Ovary (tissue), 10 donors: ENCODE measurements at places on chromosomes 16 and 17.

DNA sequence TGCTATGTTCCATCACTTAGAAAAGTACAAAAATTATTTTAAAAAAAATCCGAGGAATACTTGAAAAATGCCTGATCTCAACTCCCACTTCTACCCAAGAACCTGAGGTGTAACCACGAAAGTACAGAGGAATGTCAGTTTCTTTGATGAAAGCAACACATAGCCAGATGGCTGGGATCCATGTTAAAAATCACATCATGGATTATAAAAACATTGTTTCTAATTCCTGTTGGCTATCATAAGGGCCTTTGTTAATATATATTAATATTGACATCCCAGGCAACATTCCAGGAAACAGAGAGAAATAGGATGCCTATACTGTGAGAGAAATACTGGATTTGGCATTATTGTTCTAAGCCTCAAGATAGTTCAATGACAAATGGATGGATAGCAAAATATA is 115.3 kb downstream of the SKAP1 start:
- no peak for DNase-seq

DNA sequence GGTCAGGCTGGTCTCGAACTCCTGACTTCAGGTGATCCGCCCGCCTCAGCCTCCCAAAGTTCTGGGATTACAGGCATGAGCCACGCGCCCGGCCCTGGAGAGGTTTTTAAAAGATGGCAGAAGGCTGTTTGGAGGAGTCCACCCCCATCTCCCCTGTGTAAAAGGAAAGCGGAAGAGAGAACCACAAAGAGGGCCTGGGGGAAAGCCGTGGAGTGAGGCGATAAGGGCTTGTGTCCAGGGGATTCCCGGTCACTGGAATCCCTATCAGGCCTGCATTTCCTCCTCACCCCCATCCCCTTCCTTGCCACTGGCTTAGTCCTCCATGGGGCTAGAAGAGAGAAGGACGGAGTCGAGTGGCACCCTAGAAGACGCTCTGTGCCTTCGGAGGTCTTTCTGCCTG is at the start of gene GP1BA:
Gene GP1BA (plus strand): TSS at position 315 of the 400 bp plus-strand sequence. CDS start 328 bp downstream, outside the sequence.
- no peak for DNase-seq

GRCh38 chr17:40095944-40096791 is 4.2 kb downstream of the NR1D1 start:
- DNase-seq: no peak

DNA sequence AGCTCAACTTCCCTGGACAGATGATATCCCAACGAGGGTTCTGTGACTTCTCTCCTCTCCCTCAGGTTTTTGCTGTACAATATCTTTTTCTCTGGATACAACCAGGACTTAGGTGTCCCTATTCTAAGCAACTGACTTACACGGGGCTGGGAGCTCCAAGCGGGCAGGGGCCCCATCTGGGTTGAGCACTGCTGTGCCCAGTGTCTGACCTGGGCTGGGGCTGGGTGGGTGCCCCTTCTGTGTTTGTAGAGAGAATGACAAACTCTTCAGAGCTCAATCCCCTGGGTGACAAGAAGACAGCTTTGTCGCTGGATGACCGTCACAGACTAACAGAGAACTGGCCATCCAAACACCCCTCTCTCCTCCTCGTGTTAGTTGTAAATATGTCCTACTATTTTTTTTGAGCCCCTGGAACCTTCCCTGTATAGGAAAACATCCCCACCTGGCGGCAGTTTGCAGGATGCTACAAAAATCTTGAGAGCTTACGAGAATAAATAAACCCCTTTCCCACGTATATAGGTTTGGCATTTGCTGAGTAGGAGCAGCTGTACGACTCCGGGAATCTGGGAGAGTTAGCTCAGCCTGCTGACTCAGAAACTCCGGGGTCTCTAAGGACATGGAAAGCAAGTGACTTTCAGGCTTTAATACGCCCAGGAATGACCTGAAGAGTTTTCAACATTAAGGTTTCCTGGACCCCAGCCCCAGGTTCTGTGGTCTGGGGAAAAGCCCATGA is 23.7 kb upstream of the RCVRN start:
- peak; percentile 48 for DNase-seq

DNA sequence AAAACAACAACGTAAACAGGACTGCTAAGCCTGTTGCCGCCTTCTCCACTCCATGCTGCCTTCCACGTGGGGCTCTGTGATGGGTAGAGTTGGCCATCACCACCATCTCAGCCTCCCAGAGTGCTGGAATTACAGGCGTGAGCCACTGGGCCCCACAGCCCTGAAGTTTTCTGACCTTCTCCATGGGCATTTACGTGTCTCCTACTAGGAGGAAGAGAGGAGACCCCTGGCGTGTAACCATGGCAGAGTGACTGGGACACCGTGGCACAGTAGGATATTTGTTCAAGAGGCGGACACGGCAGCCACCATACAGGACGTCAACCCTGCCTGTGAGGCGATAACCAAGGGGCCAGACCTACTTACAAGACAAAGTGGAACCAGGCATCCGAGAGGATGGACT is 31.1 kb downstream of the TRPV3 start:
- DNase-seq: no peak

GRCh38 chr16:56242740-56243139 is 51.5 kb downstream of the GNAO1 start:
- no peak for DNase-seq

- no peak for DNase-seq
Observed at GRCh38 chr17:16428098-16428882, 12.9 kb downstream of the TRPV2 start.

- no peak for DNase-seq
Observed at GRCh38 chr16:78715106-78715505, 615.7 kb downstream of the WWOX start.

- DNase-seq: no peak
Observed at GRCh38 chr17:49401971-49402611, 12.6 kb downstream of the PHB1 start.

- no peak for DNase-seq
Observed at GRCh38 chr16:77736879-77737278, 14.6 kb downstream of the NUDT7 start.

GRCh38 chr16:51825779-51826178 is 674.7 kb upstream of the SALL1 start:
- no peak for DNase-seq

GRCh38 chr17:9872852-9873251 is 32.2 kb downstream of the RCVRN start:
- DNase-seq: no peak

DNA sequence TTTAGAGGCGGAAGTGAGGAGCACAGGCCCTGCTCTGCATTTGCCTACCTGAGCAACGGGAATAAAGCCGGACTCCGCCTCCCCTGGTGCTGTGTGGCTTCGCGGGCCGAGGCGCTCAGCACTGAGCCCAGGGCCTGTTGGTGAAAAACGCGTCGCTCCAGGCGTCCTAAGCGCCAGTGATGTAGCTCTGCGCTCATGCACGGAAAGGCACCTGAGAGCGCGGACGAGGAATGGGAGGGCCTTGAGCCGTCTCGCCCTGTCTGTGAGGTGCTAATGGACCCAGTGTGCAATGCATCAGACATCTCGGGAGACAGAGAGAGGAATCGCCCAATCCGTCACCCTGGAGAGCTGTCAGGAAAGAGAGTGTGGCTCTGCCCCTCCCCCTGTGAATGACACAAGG is 17.2 kb upstream of the ATP2A3 start:
- DNase-seq: no peak

GRCh38 chr16:2194852-2195321 is 1.5 kb downstream of the CASKIN1 start:
- DNase-seq: no peak

- DNase-seq: peak; percentile 37
Observed at GRCh38 chr17:1931844-1932579, 93.1 kb downstream of the RTN4RL1 start.

- DNase-seq: no peak
Observed at GRCh38 chr17:40194821-40195220, 17.6 kb downstream of the RAPGEFL1 start.

GRCh38 chr17:20706751-20707373 is 127.3 kb downstream of the CDRT15L2 start:
- no peak for DNase-seq

- no peak for DNase-seq
Observed at GRCh38 chr17:72863526-72864211, 228.8 kb downstream of the SLC39A11 start.

DNA sequence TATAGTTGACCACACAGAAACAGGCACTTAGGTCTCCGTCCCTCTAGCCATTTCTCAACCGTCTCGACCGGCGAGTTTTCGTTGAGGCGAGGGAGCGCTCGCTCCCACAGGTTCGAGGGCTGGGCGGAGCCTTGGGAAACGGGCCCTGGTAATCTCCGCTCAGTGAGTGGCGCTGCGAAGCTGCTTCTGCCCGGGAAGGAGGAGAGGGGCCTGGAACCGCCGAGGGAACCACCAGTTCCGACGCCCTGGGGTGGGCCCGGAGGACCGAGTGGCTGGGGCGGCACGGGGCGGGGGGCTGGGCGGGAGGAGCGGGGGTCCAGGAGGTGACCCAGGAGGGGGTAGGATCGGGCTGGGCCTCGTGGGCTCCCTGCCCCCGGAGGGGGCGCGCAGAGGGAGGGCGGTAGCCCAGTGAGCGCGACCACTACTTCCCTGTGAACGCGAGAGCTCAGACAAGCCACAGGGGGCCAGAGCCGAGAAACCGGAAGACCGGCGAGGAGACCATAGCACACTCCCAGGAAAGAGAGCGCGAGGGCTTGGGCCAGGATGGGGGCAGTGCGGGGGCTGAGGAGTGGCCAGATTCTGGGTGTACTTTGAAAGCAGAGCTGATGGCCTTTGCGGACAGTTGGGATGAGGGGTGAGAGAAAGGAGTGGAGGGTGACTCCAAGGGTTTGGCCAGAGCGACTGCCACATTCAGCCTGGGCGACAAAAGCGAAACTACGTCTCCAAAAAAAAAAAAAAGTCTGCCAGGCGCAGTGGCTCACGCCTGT is 29.9 kb upstream of the ARL4D start:
- DNase-seq: peak; percentile 88

DNA sequence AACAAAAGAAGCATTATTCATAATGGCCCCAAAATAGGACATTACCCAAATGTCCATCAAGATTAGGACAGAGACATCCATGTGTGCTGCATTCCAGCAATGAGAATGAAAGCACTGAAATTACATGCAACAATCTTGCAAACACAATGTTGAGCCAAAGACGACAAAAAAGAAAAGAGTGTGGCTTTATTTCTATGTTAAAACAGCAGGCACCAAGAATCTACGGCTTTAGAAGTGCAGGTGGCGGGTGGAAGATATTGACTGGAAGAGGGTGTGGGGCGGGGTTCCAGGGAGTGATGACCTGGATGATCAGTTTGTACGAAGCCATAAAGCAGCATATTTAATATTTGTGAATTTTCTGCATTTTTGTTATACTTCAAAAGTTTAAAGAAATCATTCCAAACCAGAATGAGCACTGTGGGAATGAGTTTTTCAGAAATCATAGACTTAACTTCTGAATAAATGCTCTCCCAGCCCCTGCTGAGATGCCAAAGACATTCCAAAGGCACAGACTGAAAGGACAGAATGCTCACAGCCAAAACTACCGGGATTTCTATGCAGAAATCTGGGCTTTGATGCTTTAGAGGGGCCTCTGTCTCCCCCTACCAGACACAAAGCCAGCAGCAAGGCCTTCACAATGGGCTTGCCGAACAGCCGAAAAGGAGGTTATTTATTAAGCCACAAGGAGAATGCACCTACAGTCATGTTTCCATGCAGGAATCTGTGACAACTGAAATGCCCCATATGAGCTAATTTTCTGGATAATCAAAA is 361.6 kb downstream of the GRIN2A start:
- no peak for DNase-seq

- no peak for DNase-seq
Observed at GRCh38 chr17:60315650-60316049, 76.3 kb downstream of the USP32 start.

- no peak for DNase-seq
Observed at GRCh38 chr17:15268461-15268860, 3.3 kb upstream of the PMP22 start.

DNA sequence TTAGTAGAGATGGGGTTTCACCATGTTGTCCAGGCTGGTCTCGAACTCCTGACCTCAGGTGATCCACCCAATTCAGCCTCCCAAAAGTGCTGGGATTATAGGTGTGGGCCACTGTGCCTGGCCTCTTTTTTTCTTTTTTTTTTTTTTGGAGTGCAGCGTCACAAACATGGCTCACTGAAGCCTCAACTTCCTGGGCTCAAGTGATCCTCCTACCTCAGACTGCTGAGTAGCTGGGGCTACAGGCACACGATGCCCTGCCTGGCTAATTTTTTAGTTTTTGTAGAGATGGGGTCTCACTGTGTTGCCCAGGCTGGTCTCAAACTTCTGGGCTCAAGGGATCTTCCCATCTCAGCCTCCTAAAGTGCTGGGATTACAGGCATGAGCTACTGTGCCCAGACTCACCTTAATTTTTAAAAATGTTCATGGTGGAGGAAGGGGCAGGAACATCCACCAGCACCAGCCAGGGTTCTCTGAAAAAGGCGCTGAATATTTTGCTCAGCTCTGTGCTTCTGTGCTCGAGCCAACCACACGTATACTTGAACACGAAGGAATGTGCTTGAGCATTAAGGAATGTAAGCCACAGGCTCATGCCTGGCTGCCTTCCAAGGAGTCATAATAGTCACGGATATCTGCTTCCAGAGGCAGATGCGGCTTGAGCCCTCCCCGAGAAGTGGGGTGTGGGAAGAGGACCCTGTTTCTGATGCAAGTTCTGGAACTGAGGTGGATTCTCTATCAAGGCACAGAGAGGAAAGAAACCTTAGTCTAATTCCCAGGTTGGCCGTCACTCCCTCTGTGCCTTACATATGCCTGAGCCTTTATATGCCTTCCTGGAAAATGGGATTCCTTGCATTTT is 65.5 kb upstream of the CREBBP start:
- peak; percentile 58 for DNase-seq

DNA sequence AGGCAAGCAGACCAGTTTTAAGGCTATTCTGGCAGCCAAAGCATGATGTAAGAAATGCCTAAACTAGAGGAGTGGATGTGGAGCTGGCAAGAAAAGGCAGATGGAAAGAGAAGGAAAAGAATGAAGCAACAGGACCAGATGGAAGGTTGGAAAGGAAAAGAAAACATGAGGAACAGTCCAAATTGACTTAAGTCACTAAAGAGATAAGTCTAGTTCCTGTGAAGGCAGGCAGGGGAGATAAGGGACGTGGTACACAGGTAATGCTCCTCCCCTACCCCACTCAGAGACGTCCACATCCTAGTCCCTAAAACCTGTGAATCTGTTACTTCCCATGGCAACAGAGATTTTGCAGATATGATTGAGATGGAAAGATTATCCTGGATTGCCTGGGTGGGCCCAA is 43.5 kb downstream of the TEX2 start:
- no peak for DNase-seq

GRCh38 chr16:22257440-22257839 is 39.8 kb upstream of the POLR3E start:
- no peak for DNase-seq

GRCh38 chr16:26963109-26963508 is 103.6 kb upstream of the C16orf82 start:
- DNase-seq: no peak

DNA sequence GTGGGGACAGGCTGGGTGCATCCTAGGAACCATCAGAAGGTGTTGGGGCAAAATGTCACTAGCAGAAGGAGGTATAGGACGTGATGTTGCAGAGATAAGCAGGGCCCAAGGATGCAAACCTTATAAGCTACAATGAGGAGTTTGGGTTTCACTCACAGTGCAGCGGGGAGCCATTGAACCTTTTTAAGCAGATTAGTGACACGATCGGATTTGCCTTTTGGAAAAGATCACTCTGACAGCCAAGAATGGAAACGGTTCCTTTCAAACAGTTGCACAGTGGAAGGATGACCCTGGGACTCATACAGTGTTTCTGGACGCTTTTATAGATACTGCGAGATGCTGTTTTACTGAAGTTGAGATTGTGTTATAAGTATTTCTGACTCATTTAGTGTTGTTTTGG is 131.8 kb upstream of the CACNG3 start:
- DNase-seq: no peak
